ENCODE measurements at places on chromosomes 5 and 9.

DNA sequence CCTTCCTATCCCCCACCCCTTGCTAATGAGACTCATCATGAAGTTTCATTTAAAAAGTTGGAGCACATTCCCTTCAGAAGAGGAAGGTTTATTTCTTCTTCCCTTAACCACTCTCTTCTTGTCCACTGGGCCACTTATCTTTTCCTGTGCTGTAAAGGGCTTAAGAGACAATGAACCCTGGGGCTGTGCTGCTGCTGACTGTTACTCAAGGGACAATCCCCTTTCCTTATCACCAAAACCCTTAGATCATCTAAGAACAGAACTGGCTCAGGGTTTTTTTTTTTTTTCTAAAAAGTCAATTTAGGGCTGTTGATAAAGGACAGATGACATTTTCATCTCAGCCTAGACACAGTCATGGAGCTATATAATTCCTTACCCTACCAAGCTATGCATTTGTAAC, 29.6 kb downstream of the CAPSL start:
- no peak for DNase-seq

GRCh38 chr5:142602720-142603245, 83.1 kb downstream of the FGF1 start:
- DNase-seq, result no peak

DNA sequence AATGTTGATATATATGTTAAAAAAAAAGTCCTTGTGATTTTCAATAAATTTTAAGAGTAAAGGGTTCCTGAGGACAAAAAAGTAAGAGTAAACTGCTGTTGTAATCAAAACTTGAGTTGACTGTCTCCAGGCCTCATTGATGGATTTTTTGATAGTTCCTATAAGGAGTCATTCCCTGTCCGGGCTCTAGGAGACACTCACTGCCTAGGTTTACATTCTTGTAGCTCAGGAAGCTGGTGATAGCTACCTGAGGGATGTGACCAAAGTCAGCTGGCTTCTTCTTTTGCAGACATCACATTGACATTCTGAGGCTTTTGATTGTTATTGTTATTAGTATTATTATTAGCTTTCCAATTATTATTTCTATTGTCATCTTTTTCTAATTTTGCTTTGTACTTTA, 116.5 kb upstream of the FBXL7 start:
- DNase-seq, result no peak

GRCh38 chr5:94094793-94095441, 353.5 kb upstream of the POU5F2 start:
- no peak for DNase-seq
